NCI-H2171 (cell line): ENCODE measurements at places on chromosomes 12 and 14.

DNA sequence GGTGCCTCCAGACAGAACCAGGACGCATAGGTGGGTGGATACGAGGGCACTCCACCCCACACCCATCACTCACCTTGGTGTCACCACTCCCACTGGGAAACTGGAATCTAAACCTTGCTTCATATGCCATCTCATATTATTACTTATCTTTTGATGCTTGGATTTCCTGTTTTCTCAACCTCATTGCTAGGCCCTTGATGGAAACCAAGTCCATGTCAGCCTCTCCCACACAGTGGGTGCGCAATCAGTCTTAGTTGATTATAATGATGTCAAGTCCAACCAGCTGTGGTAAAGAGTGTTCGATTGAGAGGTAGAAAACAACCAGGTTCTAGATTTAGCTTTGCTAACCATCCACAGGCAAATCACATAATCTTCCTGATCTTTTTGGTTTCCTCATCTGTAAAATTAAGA, 584 bp upstream of the DDHD1 start:
- DNase-seq = no peak

DNA sequence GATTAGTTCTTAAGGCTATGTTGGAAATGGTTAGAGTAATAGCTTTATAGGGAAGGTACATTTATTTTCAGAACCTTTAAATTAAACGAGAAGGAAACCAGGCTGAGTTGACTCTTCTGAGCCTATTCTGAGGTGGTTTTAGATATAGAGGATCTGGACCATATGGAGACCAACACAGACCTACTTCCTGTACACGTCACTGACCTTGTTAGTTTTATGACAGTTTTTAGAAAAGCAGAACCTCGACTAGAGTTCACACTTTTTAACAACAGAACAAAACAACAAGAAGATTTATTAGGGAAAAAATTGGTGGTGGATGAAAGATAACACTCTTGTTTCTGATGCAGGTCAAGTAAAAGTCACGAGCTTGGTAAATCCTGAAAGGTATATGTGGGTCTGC, 107.1 kb downstream of the NPAS3 start:
- DNase-seq = no peak

DNA sequence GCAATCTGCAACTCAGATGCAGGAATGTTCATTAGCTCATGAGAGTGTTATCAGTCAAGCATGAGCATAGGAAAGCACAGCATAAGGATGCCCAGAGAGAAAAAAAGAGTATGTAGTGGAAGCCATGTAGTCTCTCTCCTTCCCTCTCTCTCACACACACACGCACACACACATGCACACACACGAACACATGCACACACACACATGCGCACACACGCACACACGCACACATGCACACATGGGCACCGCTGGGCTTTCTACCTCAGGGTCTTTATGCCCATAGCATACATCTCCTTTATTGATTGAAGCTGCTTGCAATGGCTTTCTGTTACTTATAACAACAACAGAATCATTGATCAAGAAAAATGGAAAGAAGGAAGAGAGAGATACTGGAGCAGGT, 240.9 kb downstream of the ETNK1 start:
- DNase-seq = no peak

DNA sequence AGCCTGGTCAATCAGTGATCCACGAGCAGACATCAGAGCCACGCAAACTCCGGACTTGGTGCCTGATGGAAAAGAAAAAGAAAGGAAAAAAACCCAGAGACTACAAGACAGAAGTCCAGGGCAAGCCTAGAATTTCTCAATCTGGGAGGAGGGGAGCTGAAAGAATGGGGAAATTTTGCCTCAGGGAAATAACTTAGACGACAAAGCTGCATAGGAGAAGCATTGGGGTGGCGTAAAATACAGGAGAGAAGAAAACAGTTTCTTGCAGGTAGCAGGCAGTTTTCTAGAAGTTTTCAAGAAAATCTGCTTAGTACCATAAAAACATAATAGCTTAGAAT, 2.6 kb upstream of the SLC11A2 start:
- DNase-seq = no peak

DNA sequence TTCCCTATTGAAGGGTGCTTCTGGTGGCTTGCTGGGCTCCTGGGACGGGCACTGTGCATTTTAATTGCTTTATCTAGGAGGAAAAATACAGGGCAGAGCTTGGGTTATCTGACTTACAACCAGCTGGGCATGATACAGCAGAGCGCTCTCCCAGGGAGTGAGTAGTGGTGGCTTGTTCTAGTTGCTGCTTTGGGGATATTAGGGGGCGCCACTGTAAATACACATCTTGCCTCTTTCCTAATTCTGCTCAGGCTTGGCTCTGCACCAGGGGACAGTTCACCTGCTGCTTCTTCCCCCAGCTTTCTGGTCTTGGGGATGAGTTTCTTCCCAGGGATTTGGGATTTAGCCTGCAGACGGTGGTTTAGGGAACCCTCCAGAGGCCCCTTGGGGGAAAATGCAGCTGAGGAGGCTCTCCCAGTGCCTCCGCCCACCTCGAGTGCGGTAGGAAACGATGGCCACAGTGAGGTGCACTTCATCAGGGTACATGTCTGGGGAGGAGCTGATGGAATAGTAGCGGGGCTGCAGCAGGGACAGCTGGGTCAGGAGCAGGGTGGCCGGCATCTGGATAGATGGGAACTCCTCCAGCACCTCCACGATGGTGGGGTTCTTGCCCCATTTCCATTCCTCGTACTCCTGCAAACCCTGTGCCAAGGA, 36.9 kb upstream of the FBXO21 start:
- DNase-seq = no peak

GRCh38 chr12:115199831-115200230, 515.9 kb upstream of the TBX3 start:
- DNase-seq = no peak

DNA sequence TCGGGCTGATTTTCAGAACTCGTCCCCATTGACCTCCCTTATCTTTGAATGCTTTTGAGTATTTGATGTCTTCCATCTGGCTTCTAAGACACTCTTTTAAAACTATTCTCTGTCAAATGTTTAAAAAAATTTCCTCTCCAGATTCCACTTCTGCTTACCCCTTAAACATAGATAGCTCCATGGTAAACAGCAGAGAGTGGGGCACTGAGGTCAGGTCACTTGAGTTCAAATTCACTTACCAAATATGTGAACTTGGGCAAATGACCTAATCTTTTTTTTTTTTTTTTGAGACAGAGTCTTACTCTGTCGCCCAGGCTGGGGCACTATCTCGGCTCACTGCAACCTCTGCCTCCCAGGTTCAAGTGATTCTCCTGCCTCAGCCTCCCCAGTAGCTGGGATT, 126.8 kb upstream of the CPSF6 start:
- no peak for DNase-seq

DNA sequence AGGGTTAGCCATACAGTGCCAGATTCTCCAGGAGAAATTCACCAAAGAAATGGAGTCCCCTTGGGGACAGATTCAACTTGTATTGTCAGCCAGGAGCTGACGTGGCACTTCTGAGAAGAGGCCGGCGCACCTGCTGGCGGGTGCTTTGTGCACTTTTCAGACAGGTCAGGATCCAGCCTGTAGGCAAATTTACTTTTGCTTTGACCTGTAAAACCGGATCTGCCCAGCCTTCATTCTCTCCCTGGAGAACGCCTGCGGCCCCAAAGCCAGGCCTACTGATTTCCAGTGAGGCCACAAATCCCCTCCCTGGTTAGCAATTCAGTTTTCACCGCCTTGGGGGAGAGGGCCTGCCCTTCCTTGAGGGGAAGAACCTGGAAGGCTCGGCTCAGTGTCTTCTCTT, 17.4 kb downstream of the P2RX4 start:
- DNase-seq = no peak

- DNase-seq = peak; percentile 90
Observed at GRCh38 chr12:111160350-111161241, 208.3 kb downstream of the PHETA1 start.

- DNase-seq = no peak
Observed at GRCh38 chr12:52969166-52969795, 20.4 kb downstream of the KRT18 start.

GRCh38 chr12:41190338-41190737, 2.2 kb downstream of the PDZRN4 start:
- DNase-seq = peak; percentile 30

DNA sequence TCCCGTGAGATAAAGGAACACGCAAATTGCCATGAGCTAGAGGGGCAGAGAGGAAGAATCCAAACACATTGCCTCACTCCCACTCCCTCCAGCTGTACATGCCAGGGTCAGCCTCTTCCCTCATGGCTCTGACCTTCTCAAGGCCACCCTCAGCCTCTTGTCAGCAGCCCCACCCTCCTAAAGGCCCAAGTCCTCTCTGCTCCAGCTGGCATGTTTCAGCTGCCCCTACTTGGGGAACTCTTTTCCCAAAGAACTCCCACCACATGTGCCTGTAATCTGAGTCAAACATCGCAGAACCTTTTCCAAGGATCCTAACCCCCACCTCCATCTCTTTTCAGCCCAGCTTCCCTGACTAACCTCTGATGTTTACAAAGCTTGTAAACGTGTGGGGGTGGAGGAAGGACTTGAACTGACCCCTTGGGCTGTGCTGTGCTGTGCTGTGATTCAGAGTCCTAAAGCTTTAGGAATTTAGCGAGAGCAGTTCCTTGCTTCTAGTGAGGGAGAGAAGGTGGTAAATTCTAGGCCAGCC, 7.3 kb upstream of the CACNB3 start:
- DNase-seq = no peak

- DNase-seq = no peak
Observed at GRCh38 chr12:65868133-65868705, 43.9 kb downstream of the HMGA2 start.

- no peak for DNase-seq
Observed at GRCh38 chr14:65424531-65424930, 12.0 kb downstream of the FUT8 start.

GRCh38 chr12:42759622-42760273, 170.2 kb upstream of the PRICKLE1 start:
- DNase-seq = no peak

GRCh38 chr14:101819251-101819990, 57.9 kb downstream of the PPP2R5C start:
- DNase-seq = no peak

DNA sequence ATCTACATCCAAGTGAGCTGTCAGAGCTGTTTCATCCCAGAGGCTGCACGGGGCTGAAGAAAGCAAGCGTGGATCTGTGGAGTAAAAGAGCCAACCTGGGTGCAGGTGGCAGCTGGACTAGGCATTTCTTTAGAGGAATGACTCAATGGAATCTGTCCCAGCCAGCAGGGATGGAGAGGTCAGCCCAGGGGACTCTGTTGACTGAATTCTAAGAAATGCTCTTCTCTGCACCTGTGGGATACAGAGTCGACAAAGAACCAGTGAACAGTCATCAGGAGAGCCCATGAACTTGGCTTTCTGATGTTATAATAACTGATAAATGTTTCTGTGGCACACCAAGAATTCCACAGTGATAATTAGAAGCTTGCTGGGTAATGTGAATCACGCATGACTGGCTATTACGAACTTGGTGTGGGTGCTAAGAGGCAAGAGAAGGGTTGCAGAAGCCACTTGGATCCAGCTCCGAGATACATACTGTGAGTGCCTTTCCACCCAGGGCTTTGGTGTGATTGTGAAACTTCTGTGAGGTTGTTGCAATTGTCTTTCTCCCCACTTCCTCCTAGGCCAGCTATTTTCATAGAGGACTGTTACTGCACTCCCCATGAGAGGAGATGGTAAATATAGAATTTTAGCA, 16.2 kb downstream of the PYGL start:
- DNase-seq = no peak

DNA sequence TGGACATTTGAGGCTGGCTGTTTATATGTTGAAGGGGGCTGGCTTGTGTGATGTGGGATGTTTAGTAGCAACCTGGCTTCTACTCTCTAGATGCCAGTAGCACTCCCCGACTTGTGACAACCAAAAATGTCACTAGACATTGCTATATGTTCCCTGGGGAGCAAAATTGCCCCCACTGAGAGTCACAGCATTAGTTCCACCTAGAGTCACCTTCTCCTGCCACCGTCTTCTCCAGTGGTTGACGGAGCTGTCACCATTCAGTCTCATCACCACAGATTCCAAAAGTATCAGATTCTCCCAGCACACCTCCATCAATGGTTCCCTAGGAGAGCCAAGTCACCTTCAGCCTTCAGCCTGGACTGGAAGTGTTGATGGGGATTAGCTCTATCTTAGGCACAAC, 7.8 kb upstream of the KRT76 start:
- DNase-seq = no peak

GRCh38 chr12:124236625-124237031, 58.3 kb upstream of the RFLNA start:
- no peak for DNase-seq

DNA sequence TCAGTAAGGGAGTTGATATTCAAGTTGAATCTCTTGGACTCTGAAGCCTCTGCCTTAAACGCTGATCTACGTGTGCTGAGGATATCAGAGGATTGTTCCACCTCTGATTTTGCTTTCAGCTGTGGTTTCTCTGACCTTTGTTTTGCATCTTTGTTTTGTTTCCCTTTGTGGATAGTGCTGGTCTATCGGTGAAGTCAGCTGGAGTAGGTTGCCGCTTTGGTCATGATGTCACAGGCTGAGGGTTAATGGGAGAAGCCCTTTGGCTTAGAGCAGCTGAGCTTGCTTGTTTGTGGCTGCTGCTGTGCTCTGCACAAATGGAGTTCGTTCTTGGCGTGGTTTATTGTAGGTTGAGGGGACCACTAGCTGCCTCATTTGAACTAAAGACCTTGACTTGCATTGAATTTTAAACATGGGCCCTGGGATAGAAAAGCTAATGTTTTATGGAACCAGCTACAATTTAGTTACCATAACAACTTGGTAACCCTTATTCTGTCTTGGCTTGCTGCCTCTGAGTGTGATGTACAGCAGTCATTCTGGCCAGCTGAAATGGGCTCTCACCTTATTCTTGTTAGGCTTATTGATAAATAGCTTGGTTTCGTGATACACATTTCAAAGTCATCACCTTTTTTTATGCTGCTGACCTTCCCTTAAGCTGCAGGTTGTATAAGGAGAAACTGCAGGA, 284.5 kb upstream of the E2F7 start:
- no peak for DNase-seq

DNA sequence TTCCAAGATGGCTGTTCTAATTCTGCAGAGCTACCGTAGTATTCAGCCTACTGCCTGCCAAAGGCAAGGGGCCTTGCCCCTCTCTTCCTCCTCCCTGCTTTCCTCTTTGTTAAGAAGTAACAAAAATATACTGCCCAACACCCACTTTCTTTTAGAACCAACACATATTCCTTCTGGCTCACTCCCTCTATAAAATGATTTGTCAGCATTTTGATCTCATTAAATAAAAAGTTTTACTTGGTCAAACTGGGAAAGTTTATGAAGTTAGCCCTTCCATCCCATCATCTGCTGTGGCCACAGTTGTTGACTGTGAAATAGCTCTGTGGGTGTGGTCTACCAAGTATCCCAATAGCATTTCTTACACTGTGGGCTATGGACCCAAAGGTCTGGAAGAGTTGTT, 472.4 kb downstream of the ZFP36L1 start:
- DNase-seq = no peak

- DNase-seq = no peak
Observed at GRCh38 chr14:65431951-65432350, 19.4 kb downstream of the FUT8 start.

GRCh38 chr14:52071675-52072074, 2.8 kb upstream of the NID2 start:
- no peak for DNase-seq
